ENCODE measurements at places on chromosomes 16 and 17.

DNA sequence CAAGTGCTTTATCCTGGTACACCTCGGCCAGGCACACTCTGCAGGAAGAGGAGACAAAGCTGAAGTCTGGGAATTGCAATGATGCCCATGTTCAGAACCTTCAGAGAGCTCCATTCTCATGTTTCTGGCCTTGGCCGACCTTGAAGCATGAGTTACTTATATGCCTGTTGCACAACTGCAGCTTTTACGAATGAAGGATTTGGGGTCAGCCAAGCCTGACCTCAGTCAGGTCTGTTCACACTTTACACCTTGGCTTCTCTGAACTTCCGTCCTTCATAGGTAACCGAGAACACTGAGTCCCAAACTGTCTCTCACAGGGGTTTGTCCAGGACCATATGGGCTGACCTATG is 66.7 kb downstream of the GTF3C1 start:
- DNase-seq, result no peak

DNA sequence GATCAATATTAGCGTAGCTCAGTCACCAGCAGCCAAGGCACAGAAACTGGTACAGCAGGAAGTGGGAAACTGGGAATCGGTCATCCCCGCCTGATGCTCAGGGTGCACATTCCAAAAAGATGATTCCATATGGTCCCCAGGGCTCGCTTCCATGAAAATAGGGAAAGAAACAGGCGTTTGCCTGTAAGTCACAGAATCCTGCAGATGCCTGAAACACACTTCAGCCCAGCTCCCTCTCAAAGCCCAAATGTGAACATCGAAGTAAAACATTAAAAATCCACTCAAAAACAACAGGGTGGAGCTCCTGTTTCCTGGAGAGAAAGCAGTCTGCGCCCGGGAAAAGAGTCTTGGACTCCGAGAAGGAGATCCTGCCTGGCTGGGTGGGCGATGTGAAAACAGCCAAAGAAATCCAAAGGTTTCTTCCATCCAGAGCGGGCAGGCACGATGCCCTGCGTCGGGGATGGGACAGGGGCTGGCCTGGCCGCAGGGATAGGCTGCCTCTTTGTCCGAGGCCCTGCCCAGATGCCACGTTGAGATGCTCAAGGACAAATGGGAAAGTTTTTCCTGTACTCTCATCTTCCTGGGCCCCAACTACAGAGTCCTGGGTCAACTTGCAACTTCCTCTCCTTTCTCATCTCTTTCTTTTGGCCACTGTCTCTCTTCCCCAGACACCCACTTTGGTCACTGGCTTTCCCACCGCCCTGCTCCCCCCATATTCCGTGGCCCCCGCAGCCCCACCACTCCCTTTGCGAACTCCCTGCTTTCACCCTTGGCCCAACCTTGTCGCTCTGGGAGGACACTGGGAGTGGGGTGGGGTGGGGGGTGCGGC is 743 bp downstream of the WIPI1 start:
- peak; percentile 84 for DNase-seq

DNA sequence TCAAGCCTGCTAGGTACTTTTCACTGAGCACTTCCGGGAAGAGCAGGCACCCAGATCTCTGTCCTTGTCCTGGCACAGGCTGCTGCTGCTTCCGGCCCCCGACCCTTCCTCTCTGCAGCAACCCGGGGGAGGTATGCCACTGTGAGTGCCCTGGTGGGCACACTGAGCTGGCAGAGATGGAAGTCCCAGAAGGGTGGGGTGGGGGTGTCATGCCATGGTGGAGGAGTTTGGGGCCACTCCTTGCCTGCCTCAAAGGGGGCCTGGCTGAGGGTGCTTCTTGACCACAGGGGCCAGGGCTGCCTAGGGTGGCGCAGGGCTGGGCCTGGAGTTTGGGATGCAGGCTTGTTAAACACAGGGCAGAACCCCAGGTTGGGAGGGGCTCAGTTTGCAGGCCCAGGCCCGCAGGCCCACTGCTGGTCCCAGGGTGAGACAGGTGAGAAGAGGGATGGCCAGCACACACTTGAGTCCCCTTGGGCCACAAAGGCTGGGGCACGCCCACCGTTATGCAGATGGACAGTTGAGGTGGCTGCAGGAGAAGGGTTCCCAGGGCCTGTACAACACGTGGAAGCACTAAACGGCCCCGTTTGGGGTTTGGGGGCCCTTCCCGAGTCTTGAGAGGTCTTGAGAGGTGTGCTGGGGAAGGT is 8.7 kb downstream of the TMEM235 start:
- DNase-seq, result no peak

DNA sequence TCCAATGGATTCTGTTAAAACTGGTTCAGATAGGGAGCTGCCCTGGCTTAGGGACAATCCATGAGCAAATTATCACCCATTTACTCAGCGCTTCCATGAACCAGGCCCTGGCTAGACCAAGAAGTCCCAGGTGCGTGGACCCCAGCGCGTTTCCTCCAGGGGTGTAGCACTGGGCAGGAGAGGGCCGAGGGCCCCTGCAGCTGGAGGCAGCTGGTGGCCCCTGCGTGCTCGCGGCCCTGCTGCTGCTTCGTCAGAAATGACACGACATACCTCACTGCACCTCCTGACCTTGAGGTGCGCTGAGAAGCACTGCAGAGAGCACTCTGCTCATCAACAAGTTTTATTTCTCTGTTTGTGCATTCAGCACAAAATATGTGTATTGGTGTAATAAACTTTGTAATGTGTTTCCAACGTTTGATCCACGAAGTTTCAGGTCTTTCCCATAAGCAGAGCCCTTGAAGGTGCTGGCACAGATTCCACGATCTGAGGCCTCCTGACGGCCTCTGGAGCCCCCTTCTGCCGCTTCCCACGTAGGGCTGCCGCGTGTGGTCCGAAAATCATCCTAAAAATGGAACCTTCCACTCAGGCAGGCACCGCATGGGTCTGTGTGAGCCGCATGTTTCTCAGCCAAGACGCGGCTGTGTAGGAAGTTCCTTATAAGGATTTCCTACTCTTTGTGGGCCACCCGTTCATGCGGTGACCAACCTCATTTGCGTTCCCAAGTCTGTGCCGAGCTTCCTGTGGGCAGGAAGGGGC is 50.8 kb upstream of the ZCCHC14 start:
- no peak for DNase-seq

DNA sequence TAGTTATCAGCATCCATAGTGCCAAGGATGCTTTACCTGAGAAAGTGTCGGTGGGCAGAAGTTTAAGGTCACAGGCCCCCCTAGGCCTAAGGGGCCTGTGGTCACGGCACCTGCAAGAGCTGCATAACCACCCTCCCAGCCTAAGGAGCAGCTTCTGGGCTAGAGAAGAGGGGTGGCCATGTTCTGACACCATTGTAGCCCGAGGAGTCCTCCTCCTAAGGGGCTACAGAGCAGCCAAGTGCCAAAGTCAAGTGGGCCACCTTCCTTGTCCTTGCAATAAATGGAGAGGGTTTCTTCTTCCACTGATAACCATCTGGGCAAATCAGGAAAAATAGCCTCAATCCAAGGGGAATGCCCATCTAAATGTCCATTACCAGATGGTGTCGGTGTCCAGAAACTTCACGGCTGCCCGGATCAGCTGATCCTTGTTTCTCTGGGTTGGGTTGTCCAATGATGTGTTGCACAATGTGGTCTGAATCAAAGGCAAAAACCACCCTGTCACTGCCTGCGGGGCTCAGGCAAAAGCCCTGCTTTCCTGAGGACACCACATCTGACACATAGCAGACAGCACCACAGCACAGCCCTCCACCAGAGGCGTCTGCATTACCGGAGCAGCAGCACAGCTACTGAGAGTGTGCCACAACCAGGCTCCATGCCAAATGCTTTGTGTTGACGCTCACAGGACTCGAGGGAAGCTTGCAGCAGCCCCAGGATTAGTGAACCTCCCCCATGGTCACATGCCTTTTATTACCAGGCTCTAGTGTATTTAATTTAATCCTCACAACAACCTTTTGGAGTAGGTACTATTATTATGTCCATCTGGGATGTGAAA is 12.8 kb downstream of the ATPAF2 start:
- DNase-seq, result peak; percentile 78

DNA sequence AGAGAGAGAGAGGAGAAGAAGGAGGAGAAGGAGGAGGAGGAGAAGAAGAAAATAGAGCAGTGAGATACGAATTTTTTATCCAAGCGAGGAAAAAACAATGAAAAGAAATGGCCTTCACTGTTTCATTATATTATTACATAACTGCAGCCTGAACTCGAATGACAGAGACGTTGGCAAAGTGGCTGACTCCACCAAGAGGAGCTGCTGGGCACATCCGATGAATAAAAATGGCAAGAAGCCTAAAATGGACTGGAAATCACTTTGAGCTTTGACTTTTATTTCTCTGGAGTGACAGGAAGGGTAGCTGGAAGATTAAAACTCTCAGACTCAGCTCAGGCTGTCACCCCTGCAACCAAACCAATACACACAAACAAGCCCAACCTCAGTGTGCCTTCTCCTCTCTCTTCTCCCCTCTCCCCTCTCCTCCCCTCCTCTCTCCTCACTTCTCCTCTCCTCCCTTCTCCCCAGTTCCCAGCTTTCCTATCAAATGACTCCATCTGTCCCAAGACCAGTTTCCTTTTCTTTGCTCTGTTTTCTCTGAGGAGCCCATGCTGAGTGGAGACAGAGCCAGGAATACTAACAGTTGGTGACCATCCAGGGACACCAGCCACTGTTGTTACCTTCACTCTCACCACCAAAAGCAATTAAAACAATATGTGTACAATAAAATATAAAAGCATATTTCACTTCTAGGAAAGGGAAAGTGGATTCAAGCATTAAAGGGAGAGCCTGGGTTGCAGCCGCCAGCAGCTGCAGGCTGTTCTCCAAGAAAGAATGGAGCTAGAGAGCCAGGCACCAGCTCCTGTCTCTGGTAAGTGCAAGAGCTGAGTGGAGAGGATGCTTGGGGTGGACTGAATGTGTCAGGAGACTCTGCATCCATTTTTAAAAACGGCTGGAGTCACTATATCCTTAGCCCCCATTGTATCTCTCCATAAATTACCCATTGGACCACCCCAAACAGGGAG is 51.2 kb downstream of the SOX9 start:
- no peak for DNase-seq

- DNase-seq, result peak; percentile 55
These were observed 88.2 kb downstream of the NOG start for GRCh38 chr17:56681561-56682266.

DNA sequence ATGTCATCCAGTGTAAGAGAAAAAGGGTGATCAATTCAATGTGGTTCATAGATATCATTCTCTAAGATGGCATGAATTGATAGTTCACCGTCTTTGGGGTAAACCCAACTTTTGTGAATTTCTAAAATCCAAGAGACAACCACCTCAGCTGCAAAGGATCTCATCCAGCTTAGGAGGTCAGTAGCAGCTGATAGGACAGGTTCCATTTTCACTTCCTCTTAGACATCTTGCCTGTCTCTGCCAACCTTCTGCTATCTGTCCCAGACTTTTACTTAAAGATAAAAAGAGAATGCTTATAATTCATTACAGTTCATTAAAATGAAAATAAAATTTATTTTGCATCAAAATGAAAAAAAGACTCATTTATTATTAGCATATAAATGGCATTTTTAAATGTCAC is 468.2 kb downstream of the XYLT1 start:
- no peak for DNase-seq

DNA sequence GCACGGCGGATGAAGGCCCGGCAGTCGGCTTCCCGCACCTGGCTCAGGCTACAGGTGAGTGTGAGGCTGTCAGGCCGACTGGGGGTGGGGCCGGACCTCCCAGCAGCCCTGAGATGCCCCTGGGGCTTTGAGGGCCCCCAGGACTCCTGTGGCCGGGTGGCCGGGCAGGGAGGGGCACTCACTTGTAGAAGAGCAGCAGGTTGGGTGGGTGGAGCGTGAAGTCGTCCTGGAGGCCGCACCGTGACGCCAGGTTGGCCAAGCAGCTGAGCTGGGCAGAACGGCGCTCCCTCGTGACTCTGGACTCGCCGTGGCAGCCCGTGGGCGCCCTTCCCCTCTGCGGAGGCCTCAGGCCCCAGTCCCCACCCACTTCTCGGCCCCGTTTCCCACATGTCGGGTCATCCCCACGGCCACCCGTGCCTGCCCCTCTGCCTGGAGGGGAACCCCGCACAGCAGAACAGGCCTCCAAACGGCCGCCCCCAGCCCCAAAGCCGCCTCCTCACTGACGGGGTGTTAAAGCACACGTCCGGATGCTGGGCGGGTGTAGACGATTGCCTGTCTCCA is 12.9 kb downstream of the RPUSD1 start:
- DNase-seq, result no peak

DNA sequence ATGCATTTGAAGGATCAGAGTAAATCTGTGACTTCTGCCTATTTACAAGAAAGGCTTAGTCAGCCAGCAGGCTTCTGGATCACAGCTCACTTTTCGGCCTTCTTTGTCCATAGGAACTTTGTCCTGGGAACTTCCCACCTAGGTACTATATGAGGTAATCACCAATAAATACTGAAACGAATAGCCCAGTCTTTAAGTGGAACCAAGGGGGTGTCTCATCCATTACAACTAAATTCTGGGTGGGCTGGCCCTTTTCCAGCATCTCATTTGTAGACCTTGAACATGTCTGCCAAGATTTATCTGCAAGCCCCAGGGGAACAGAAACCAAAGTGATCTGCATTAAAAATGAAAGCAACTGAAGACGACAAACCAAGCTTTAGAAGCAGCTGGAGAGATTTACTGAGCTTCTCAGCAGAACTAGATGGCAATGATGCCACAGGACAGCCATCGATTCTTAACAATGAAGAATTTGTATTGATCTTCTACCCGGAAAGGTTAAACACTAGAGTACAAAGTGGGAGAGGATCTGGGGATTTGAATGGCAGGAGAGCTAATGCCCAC is 55.5 kb downstream of the SNX11 start:
- no peak for DNase-seq

- DNase-seq, result no peak
These were observed 7.8 kb upstream of the SLC38A10 start for GRCh38 chr17:81302861-81303333.

DNA sequence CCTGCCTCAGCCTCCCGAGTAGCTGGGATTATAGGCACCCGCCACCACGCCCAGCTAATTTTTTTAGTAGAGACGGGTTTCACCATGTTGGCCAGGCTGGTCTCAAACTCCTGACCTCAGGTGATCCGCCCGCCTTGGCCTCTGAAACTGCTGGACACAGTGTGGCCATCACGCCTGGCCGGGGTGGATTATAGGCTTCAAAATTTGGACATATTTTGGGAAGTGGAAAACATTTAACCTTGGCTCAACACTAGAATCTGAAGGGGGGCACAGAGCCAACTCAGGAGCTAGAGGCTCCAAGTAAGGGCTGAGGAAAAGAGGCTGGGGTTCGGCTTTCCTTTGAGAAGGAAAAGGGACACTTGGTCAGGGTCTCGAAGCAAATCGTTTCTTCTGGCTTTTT is 2.2 kb upstream of the CDK5R1 start:
- no peak for DNase-seq

DNA sequence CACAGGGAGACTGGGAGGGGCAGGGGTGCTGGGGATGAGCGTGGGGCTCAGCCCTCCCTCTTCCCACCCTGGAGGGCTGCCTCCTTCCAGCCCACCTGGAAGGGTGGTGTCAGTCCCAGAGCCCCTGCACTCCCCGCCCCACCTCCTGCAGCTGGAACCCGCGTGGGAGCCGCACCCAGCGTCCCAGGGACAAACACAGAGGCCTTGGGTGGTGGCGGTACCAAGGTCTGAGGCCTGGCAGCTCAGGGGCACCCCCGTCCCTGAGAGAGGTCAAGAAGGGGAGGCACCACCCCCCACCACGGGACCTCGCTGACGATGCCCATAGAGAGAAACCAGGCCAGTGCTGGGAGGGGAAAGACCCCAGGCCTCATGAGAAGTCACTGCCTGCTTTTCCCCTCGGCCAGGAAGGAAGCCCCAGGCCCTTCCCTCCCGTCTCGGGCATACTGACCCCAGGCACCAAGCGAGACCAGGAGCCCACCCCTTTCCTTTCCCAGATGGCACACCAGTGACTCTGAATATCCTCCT is 4.1 kb downstream of the HS3ST6 start:
- DNase-seq, result no peak

GRCh38 chr16:74570412-74571301 is 36.3 kb downstream of the GLG1 start:
- no peak for DNase-seq
